ENCODE measurements at places on chromosomes 12 and 14.

GRCh38 chr12:123391546-123392343 is 7.8 kb downstream of the KMT5A start:
- no peak for DNase-seq

DNA sequence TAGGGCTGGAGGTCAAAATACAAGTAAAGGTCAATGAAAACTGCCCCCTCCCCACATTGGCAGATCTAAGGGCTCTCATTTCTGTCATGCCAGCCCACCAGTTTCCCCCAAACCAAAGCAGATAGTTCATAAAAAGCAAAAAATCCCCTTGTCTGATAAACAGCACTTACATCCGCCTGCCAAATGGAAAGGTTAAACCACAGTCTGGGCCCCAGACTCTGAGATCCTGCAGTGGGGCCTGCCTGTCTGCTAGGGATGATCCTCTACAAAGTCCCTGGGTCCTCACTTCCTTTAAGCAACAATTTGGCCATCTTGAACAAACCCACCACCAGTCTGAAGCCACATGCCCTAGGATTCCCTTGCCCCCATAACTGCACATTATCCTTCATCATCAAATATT is 9.7 kb upstream of the RPS26 start:
- no peak for DNase-seq

GRCh38 chr12:124231980-124232653 is 62.8 kb upstream of the RFLNA start:
- no peak for DNase-seq

DNA sequence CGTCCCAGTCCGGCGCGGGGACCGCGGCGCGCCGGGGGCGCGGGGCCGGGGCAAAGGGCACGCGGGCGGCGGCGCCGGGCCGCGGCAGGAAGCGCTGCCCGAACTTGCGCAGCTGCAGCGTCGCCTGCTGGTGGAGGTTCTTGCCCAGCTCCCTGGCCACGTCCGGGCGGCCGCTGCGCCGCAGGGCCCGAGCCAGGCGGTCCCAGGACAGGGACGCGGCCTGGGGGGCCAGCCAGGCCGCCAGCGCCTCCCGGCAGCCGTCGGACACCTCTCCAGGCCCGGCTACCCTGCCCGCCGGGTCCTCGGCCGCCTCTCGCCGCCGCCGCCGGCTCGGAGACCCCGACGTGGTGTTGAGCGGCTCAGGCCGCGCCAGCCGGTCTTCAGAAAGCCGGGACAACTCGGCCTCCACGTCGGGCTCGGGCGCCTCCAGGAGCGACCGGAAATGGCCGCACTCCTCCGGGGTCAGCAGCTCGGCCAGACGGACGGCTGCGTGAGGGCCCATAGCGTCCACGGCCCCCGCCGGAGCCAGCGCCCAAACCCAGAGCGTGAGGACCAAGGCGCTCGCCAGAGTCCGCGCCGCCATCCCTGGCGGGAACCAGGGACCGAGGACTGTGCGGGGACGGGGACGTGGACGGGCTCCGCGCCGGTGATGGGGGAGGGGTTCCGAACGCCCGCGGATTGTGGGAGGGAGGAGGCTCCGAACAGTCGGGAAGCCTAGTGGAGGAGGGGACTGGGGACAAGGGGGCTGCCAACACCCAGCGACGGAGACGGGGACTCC is 34.0 kb downstream of the FIGNL2 start:
- peak; percentile 52 for DNase-seq

- DNase-seq, result no peak
Observed at GRCh38 chr12:100528471-100529127, 44.9 kb upstream of the GAS2L3 start.

- DNase-seq, result no peak
Observed at GRCh38 chr14:100503251-100503650, 84.0 kb downstream of the BEGAIN start.

DNA sequence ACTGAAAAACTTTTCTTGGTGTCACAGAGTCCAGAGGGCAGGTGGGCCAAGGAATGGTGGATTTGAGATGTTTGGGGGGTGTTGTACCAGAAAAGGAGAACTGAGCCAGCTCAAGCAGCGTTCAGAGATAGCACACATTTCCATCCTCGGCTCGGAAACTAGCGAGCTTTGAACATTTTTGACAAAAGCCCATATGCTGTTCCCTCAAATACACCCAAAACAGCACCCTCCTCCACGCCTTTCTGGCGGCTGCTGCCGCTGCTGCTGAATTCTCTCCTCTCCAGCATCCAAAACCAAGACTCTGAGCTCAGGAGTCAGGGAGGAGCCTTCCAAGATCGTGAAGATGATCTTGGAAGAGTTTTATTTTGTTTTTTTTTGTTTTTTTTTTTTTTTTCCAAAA is 961 bp downstream of the SRRM4 start:
- no peak for DNase-seq

DNA sequence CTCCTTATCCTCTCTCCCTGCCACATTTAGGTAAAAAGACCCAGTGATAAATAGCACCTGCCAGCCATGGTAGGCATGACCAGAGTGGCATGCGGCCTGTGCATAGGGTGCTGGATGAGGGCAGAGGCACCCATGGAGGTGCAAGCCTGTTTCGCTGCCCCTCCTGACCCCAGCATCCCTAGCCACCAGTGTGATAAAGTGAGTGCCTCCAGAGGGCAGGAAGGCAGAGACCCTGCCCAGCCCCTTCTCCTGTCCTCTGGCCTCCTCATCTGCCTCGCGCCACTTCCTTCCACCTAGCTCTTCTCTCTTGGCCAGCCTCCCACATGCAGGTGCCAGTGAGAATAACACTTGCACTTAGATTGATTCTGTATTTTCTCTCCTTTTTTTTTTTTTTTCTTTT is 108.3 kb upstream of the FUT8 start:
- DNase-seq, result no peak

DNA sequence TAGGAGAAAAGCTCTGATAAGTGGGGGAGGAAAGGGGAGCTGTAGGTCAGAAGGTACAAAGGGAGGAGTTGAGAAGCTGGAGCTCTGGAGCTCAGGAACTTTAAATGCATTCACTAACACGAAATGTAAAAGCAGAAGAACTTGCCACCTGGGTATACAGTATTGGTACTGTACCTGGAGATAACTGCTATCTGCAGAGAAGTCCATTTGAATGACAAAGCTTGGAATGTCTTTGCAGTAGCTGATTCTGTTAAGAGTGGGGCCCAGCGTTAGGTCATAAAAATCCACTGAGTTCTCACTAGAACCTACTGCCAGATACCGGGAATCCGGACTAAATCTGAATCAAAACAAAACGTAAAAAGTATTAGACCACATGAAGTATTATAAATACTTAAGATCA is 55.6 kb downstream of the ZC3H14 start:
- no peak for DNase-seq

- DNase-seq, result no peak
Observed at GRCh38 chr14:93032421-93032936, 83.2 kb downstream of the ITPK1 start.

DNA sequence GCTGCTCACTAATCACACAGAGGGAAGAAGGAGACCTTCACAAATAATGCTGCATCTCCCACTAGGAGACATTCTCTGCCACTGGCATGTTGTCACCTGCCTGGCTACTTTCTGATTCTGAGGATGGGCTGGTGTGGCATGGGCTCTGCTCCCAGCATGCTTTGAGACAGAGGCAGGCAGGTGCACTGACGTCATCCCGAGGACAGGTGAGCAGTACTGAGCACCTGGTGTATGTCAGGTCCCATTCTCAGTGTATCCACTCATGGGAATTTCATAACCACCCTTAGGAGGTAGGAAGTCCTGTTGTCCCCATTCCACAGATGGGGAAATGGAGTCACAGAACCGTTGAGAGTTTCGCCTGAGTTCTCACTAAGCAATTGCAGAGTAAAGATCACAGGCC is 597.9 kb downstream of the VRK1 start:
- DNase-seq, result no peak

DNA sequence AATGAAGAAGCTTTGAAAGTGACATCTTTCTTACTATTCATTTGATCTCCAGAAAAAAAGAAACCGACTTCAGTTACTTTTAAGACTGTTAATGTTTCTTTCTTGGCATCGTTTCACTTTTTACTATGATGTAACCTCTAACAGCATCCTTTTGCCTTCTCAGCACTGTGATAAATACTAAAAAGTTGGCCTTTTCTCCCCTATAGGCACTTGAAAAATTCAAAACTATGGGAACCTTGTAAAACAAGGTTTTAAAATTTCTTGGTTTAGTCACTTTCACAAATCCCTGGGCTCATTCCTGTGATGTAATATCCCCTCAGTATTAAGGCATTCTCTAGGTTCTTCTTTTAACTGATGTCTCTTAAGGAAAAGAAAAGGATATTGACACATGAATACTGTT is 281.8 kb downstream of the EGLN3 start:
- DNase-seq, result no peak

DNA sequence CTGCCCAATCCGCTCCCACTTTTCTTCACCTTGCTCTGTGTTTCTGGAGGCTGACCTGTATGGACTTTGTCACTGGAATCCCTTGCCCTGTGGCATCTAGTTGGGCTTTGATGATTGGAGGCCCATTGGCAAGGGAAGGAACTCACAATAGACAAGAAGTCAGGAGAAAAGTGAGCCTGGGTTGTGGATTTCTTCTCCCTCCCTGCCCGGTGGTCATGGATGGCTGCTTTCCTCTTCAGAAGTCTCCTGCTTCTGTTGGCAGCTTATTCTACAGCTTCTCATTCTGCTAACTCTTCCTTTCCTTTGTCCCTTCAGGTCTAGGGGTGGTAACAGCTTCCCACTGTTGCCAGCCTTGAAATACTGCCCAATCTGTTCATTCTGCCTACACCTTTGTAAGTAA is 13.9 kb upstream of the CCDC60 start:
- no peak for DNase-seq

GRCh38 chr12:122089077-122089476 is 10.5 kb downstream of the MLXIP start:
- no peak for DNase-seq

DNA sequence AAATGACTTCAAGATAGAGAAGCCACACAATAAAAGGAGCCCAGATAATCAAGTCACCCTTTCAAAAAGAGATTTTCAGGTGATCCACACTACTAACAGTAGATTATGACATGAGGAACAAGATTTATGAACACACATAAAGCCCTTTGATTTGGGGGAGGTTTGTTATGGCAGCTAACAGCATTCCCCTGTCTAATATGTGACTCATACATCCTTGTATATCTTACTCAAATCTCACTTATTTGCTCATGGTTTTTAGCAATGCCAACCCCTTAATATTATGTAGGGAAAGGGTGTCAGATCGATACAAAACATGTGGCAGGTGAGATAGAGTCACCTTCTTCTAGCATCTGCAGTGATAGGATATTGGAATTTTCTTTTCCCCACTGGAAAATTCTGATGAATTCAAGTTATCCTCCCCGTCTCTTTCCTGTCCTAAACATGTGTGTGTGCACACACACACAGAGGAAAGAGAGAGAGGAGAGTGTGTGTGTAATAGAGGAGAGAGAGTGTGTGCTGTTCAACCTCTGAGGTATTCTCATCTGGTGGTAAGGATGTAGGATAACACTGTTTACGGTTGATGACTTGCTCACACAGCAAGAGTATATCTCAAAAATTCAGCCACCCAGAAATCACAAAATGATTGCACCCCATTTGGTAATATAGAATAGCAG is 319.9 kb downstream of the KCNC2 start:
- DNase-seq, result no peak

GRCh38 chr14:100306101-100306997 is at the start of gene SLC25A29:
SLC25A29 (minus strand) TSS chr14:100306444; CDS start chr14:100306232, 212 bp downstream.
- peak; percentile 24 for DNase-seq

DNA sequence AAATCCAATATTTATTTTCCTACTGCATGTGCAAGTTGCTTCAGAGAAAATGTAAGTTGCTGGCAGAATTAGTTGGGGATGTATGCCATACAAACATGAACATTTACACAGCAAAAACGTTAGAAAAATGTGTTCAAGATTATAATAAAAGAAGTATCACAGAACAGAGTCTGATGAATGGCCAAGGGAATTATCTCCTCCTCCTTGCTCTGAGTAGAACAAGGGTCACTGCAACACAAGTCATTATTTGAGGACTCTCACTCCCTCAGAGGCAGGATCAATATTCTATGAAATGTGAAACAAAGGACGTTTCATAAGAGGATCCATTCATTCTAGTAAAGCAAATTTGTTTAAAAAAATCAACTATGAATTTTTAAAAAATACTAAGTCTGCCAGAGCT is 177.8 kb downstream of the PRKD1 start:
- DNase-seq, result no peak

DNA sequence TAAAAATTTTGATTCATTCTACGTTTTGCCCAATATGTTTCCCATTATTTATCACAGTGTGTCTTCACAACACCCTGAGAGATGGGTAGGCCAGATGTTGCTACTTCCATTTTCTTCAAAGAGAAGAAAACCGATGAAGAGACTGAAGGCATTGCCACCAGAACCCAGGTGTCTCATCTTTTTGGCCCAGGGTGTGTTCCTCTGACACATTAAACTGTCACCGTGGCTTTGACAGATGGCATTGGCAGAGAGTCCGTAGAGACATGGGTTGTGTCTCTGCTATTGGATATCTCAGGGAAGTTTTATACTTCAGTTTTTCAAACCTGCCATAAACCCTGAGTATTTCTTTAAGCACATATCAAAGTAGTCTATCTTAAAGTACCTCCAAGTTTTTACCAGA is 11.3 kb upstream of the NUDT4 start:
- no peak for DNase-seq

GRCh38 chr14:75448209-75448608 is 20.4 kb downstream of the JDP2 start:
- DNase-seq, result no peak

DNA sequence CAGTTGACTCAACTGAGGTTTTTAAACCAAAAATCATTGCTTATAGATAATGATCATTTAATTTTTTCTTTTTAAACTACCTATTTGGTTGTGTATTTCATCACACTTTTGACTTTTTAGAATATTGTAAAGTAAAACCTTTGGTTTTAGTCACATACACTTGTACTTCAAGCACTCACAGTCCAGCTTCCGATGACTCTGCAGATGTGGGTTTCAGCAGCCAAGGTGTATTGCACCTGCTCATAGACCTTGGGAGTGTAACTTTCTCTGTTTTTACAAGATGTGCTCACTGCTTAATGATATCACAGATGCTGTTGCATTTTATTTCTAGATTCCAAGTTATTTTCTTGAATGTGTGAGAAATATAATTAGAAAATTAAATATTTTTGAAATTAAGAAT is 188.3 kb upstream of the SLC38A2 start:
- DNase-seq, result no peak

- DNase-seq, result no peak
Observed at GRCh38 chr12:94614288-94614721, 36.1 kb downstream of the TMCC3 start.

Data from activated naive CD4-positive, alpha-beta T cell (primary cell).